T-helper 9 cell (primary cell): ENCODE measurements at places on chromosomes 12 and 14.

DNA sequence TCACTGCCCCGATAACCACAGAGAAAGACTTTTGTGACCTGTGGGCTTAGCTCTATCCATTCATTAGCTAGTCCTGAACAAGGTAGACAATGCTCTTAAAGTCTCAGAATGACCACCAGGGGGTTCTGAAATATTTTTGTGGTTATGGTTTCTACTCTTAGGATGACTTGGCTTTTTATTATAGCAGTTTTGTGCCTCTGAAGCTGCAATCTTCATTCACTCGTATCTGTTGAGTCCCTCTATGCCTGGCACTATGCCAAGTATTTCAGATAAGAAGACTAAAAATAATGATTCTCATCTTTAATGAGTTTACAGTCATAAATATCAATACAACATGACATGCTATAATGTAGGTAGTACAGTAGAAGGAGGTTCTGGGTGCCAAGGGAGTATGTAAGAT is 130.8 kb upstream of the TRHDE start:
- no peak for DNase-seq

DNA sequence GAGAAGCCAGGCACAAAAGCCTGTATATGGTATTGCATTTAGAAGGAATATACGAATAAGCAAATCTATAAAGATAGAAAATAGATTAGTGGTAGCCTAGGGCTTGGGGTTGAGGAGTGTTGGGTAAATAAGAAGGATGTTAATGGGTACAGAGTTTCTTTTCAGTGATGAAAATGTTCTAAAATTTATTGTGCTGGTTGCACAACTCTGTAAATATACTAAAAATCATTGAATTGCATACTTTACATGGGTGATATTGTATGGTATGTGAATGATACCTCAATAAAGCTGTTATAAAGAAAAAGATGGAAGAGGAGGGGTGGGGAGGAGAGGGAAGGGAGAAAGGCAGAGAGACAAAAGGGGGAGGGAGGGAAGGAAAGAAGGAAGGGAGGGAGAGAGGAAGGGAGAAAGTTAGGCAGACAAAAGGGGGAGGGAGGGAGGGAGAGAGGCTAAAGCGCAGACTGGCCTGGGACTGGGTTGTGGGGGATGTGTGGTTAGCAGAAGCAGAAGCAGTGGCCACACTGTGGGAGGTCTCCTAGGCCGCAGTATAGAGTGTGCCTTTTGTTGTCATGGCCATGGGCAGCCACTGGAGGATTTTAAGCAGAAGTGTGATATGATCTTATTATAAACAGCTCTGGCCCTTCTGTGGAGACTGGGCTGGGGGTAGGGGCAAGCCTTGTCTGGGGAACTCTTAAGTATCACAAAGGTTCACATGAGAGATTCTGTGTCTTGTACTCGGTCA is 73.6 kb upstream of the ELK3 start:
- DNase-seq: no peak

DNA sequence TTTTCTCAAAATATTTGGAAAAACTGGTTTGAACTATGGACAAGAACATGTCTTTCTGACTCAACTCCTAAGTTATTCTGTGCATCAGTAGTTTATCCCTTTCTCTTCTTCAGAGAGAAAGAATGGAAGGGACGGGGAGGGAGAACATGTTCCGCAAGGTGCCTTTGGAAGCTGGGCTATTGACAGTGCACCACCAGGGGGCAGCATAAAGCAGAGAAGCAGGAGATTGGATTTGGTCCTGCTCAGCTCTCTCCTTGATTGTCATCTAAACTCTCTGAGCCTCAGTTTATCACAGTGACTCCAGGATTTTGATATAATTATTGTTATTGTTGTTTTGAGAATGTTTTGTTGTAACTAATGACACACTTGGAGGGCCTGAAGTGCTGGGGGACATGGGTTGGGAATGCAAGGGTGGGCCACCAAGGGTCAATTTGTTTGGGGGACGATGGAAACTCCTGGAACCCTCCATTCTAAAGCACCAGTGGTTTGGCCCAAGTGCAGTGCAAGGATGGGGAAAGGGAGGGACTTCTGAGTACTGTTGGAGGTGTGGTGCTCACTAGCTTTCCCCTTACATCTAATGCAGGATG is 45.3 kb upstream of the ANO6 start:
- DNase-seq: peak; percentile 76

DNA sequence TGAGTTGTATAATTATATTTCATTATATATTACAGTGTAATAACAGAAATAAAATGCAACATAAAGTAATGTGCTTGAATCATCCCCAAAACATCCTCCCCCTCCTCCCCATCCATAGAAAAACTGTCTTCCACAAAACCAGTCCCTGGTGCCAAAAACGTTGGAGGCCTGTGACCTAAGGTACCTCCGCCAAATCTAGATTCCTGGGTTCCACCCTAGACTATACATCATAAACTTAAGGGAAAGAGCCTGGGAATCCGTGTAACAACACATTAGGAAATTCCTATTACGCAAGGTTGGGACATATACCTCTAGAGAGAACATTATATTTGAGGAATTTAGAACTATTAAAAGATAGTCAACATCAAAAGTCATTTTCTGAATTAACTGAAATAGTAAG is 38.0 kb downstream of the SPPL3 start:
- DNase-seq: no peak

- DNase-seq: no peak
Measured at GRCh38 chr14:83425706-83426105, 1892.1 kb upstream of the SEL1L start.

DNA sequence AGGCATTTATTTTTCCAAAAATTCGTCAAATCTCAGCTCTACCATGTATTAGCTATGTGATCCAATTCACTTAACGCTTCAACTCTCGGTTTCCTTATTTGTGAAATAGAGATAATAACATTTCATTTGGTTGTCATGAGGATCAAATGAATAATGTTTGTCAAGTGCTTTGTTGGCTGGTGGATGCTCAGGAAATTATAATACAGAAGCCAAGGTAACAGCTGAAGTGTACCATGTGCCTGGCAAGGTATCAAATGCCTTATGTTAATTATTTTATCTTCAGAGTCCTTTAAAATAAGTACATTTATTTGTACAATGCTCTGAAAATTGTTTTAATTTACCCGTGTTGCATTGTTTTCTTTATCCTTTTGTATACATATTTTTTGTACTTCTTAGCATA is 6.1 kb upstream of the PRKCH start:
- no peak for DNase-seq

GRCh38 chr12:72133497-72134055 is 138.6 kb upstream of the TRHDE start:
- no peak for DNase-seq

- DNase-seq: no peak
Measured at GRCh38 chr12:77256956-77257355, 191.6 kb upstream of the E2F7 start.

GRCh38 chr12:7327918-7328317 is 24.0 kb downstream of the ACSM4 start:
- no peak for DNase-seq

DNA sequence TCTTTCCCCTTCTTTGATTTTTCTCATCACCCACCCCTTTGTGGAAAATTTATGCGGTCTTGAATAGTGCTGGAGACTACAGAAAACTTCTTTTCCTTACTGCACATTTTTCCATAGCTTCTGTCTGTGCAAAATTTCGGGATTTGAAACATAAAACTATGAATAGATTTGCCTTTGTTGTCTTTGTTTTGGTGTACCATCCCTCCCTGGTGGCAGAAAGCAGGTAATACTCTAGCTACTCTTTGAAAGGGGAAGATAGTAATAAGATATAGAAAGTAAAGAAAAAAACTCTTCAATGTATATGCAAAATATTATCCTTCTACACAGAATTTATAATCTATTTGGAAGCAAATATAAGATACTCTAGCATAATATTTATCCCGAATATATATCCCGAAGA is 79.1 kb upstream of the LMO3 start:
- DNase-seq: no peak
